ENCODE measurements at places on chromosomes 4 and X.

- DNase-seq: peak; percentile 0
These were observed 121.7 kb upstream of the DIPK2B start for GRCh38 chrX:45322382-45322781.

DNA sequence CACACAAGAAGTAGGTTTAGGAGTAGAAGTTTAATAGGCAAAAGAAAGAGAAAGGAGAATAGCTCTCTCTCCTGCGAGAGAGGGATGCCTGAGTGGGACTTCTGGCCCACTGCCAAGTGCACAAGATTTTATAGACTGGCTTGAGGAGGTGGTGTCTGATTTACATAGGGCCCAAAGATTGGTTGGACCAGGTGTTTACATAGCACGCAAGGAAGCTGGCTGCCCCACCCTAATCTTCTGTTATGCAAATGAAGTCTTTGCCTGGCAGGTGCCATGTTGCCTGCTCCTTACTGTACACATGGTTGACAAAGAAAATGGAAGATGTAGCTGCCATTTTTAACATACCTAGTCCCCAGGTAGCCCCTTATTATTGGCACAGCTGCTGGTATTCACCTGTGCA, 170.8 kb upstream of the GATB start:
- no peak for DNase-seq

- DNase-seq: no peak
These were observed 3.9 kb upstream of the GLRB start for GRCh38 chr4:157072002-157072401.

GRCh38 chr4:175127314-175127713, 209.2 kb downstream of the ADAM29 start:
- no peak for DNase-seq

DNA sequence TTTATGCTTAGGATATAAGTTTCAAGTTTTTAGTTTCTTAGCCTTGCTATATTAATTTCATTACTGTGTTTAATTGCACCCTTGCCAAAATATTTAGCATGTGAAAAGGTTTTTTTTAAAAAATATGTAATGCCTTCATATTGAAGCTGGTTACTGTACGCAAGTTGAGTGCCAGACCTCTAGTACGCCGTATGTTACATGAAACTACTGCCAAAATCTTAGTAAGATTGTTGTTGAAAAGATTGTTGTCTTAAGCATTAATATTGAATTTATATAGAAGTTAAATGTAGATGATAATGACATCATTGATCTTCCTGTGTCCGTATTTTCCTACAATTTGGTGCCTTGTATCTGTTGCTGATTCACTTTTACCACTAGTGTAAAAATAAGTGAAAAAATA, 37.1 kb downstream of the FAM133A start:
- no peak for DNase-seq

DNA sequence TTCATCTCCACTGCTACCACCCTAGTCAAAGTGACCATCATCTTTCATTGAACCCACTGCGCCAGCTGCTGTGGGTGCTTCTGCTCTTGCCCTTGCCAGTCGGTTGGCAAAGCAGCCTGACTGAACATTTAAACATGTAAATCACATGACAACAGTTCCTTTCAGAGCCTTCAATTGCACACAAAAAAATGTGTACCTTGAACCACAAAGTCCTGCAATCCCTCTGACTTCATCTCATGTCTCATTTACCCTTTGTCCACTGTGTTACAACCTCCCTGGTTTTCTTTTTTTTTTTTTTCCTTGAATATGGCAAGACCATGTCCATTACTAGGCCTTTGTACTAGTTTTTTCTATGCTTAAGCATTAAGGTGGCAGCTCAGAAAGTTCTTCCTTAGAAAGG, 183.5 kb downstream of the GBA3 start:
- no peak for DNase-seq

- DNase-seq: no peak
These were observed 49.0 kb downstream of the HUWE1 start for GRCh38 chrX:53637479-53637878.

GRCh38 chr4:147550626-147551246, 66.5 kb upstream of the TMEM184C start:
- no peak for DNase-seq

- DNase-seq: no peak
These were observed 143.4 kb downstream of the CPEB2 start for GRCh38 chr4:15145709-15146108.

GRCh38 chrX:49695276-49696180, at the start of gene PAGE1:
TSS of gene PAGE1 (minus strand) at chrX:49695984. CDS start at chrX:49694770, 1,214 bp downstream.
- DNase-seq: no peak

DNA sequence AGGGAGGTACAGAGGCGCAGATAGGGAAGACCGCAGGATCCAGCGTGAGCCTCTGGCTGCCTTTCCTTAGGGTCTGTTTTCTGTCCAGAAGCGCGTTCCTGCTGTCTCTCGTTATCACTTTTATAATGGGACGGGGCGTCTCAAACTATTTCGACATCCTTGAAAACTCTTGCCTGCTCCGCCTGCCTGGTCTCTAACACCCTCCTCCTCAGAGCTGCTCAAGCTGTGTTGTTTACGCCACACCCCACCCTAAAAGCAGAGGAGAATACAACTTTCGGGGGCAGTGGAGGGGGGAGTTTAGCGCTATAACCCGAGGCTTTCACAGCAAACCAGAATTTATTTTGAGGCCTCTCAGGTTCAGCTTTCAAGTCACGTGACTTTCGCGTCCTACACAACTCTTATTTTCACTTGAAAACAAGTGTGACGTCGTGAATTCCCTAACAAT, 646 bp upstream of the FAM3A start:
- DNase-seq: peak; percentile 43

DNA sequence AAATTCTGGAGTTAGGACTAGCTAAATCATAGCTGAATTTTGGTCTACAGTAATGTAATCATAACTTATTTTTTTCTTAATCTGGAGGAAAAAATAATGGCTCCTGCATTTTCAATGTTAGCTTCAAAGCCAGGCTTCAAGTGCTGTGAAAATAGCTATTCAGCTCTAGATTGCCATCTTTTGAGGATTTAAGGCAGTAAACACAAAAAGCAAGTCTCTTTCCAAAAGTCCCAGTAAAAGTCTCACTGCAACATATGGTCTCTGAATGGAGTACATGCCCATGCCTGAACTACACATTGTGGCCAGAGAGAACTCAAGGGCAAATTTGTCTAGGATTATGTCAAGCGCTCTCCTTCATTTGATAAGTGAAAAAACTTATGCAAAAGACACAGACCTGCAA, 720.9 kb downstream of the FSTL5 start:
- DNase-seq: no peak

- no peak for DNase-seq
These were observed 525.5 kb upstream of the BOD1L1 start for GRCh38 chr4:14152834-14153519.

DNA sequence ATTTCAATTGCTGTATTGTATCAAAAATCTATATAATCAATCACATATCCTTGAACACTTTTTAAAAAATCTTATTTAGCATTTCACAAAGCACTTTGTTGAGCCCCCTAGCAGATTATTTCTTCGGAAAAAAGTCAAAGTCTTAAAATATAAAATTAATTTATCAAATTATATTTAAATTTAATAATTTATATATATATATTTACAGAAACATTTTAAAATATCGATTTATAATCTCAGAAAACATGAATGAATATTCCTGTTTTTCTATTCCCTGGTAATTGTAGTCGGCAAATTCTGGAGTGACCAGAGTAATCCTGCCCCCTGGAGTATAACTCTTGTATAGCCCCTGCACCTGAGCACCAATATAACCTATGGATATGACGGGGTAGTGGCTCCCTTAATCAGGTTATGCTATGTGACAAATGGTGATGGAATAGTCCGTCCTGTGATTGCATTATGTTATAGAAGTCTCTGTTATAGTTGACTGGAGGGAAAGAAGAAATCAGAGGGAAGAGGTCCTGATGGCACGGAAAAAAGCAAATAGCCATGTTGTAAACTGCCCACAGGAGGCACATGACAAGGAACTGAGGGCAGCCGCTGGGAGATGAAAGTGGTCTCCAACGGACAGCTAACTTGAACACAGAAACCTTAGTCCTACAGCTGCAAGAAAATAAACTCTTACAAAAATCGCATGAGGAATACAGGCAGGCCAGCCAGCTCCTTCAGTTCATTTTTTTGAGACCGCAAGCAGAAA, 1092.3 kb downstream of the ARAP2 start:
- no peak for DNase-seq

- no peak for DNase-seq
These were observed 3.9 kb upstream of the KLHL8 start for GRCh38 chr4:87224141-87224923.

- no peak for DNase-seq
These were observed 61.2 kb downstream of the FAM53A start for GRCh38 chr4:1622956-1623355.

GRCh38 chrX:139784807-139785206, 76.8 kb upstream of the MCF2 start:
- DNase-seq: no peak

DNA sequence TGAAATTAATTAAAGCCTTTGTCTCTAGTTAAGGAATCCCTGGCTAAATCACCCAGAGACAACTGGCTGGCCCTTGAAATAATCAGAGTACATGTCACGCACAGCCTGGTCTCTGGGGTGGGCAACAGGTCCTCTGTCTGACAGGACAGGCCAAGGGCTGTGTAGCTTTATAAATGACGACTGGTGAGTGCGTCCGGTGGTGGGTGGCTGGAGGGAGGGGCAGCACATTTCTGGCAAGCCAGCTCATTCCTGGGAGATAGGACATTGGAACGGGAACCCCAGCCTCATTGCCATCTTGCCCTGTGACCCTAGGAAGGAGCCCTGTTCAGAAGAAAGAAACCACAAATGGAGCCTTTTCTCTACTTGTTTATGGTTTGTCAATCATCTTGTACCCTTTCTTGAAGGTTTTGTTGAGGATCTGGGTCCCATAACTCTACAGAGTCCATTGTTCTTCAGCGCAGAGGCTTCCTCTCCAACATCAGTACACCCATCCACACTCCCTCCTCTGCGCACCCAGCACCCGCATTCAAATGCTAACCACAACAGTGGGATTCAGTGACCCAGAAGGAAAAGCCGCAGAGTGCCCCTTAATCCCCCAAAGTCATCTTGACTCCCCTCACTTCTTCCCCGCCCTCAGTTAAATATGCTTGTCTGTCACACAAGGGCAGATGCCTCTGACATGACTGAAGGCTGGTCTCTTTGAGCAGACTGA, 368.1 kb downstream of the UNC5C start:
- no peak for DNase-seq

DNA sequence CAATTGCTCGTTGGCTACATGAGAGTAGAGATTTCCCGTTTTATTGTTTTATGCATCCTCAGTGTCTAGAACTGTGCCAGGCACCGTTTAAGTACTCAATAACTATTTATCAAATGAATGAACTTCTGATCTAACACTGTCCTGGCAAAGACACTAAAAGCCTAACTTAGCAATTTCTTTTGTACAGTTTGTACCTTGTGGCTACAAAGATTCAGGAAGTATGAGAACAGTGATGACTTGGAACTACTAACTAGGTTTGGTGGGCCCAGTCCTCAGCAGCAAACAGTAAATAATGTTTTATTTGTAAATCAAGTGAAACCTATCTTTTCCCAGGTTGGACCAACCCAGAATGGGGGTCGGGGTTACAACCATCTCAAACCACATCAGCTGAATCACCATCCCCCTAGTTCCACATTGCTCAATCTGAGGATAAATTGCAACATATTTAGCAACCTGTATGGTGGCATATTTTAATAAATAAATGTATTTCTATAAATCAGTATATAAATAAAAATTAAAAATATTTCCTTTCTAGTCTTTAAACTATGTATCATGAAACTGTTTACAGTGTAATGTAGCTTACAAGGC, 12.3 kb upstream of the SCRG1 start:
- DNase-seq: no peak

- DNase-seq: no peak
These were observed 16.1 kb downstream of the PGAM4 start for GRCh38 chrX:77953302-77953701.

DNA sequence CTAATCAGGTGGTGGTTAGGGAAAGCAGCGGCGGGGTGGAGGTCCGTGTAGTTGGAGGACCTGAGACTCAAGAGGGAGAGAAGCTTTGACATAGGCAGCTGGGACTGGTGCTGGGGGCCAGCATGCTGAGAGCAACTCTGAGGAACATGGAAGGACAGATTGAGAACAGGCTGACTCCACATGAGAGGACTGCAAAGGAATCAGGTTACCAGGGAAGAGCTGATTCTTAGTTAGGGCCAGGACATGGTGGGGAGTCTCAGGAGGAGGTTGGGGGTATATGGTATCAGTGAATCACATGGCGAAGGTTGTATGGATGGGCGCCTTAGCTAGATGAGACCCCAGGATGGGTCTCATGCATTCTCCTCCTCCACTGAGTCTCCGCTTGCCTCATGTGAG, 264.0 kb upstream of the BOD1L1 start:
- DNase-seq: no peak

DNA sequence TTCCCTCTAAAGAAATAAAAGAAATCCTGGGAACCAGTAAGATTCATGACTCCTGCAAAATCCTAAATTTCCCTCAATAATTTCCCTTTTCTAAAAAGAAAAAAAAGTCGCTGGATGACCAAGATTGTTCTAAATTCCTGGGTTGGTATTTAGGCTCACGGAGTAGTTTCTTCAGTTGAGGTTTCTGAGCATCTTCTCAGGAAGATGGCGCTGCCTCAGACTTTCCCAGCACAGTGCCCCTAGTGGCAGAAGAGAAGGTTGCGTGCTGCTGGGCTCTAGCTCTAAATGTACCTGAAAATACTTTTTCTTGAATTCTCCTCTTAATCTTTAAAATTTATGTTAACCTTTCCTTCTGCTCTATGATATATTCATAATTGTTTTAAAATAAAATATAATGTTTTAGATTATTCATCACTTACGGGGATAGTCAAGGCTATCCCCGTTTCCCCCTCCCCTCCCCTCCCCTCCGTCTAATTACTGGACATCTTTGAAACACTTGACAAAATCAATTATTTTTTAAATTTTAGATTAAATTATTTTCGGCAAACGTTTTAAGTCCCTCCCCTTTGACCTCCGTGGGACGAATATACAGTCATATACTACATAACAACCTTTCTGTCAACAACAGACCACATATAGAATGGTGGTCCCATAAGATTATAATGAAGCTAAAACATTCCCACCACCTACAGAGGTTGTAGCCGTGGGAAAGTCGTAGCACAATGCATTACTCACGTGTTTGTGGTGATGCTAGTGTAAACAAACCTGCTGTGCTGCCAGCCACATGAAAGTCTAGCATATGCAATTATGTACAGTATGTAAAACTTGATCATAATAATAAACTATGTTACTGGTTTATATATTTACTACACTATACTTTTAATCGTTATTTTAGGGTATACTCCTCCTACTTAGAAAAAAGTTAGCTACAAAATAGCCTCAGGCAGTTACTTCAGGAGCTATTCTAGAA, 41.0 kb upstream of the GATB start:
- peak; percentile 23 for DNase-seq

DNA sequence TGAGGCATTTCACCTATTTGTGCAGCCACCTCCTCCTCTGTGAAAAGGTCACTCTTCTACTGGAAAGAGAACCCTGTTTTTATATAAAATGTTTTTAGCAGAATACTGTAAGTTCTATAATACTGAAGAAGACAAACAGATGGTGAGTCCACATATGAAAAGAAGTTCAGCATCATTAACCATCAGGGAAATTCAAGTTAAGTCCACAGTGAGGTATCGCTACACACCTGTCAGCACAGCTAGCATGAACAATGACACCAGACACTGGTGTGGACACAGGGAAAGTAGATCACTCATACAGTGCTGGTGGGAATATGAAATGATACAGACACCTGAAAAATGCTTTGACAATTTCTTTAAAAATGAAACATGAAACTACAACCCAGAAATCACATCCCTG, 133.0 kb downstream of the MAD2L1 start:
- no peak for DNase-seq

GRCh38 chrX:102976286-102976685, 39.2 kb downstream of the RAB40AL start:
- DNase-seq: no peak

GRCh38 chrX:83771664-83772063, 89.3 kb upstream of the CYLC1 start:
- no peak for DNase-seq
